Ovary (tissue), 10 donors: ENCODE measurements at places on chromosomes 5 and 9. TPM values are rescaled to one million over a fixed set of nuclear protein-coding genes. Genes with fewer than 3 reads are reported as not detected.

- H3K4me3 ChIP-seq: no peak overlapping the region
- no peaks in the 10 kb centered on the region for H3K36me3 ChIP-seq
- no peaks in the 10 kb centered on the region for H3K27me3 ChIP-seq
Observed at GRCh38 chr5:169650701-169651331, 13.7 kb downstream of the DOCK2 start.

DNA sequence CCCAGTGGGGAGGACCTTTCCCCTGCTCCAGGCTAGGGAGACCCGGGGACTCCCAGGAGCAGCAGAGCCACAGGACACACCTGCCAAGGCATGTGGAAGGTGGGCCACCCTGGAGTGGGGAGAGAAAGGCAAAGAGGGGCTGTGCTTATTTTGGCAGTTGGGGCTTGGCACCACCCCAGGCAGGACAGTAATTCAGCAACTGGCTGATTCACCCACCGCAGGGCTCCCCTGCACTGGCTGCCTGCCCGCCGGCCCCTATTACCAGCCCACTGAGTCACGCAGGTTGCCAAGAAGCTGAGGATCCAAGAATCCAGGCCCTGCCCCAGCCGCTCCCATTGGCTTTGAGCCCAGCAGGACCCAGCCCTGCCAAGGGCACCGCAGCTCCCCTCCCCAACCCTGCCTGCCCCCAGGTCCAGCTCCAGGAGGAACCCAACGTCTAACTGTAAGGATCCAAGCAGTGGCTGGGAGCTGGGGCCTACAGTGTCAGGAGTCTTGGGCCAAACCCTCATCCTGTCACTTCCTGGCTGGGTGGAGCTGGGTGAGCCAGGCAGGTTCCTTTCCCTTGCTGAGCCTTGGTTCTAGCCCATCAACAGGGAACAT is 14.2 kb upstream of the RALGDS start:
- peaks cover 30% of the 10 kb centered on the region for H3K4me1 ChIP-seq
- H3K36me3 ChIP-seq: no peaks in the 10 kb centered on the region
- H3K27me3 ChIP-seq: no peaks in the 10 kb centered on the region
- DNase-seq: peak; percentile 70
- H3K27ac ChIP-seq: no peak overlapping the region
- H3K4me3 ChIP-seq: no peak overlapping the region

- no peak overlapping the region for H3K27ac ChIP-seq
- no peaks in the 10 kb centered on the region for H3K36me3 ChIP-seq
- no peak for DNase-seq
- no peaks in the 10 kb centered on the region for H3K27me3 ChIP-seq
- peaks cover 6% of the 10 kb centered on the region for H3K4me1 ChIP-seq
- H3K4me3 ChIP-seq: no peak overlapping the region
Observed at GRCh38 chr5:143695244-143695864, 116.6 kb upstream of the HMHB1 start.

DNA sequence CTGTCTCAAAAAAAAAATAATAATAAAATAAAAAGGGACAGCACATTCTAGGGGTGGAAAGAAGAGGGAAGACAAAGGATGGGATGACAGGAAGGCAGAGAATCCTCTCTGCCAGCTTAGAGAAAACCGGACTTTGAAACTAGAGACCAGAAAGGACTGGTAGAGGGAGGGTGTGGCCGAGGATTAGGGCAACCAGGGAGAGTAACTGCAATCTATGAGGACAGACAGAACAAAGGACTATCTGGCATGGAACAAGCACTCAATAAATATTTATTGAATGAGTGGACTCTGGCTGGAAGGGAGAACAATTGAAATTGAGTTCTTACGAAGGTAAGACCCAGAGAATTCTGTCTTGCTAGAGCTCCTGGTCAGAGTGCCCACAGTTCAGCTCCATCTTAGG is 2.4 kb downstream of the GBA2 start:
- peaks cover 22% of the 10 kb centered on the region for H3K4me1 ChIP-seq
- no peaks in the 10 kb centered on the region for H3K27me3 ChIP-seq
- DNase-seq: no peak
- H3K4me3 ChIP-seq: peak overlapping the region; percentile 80

DNA sequence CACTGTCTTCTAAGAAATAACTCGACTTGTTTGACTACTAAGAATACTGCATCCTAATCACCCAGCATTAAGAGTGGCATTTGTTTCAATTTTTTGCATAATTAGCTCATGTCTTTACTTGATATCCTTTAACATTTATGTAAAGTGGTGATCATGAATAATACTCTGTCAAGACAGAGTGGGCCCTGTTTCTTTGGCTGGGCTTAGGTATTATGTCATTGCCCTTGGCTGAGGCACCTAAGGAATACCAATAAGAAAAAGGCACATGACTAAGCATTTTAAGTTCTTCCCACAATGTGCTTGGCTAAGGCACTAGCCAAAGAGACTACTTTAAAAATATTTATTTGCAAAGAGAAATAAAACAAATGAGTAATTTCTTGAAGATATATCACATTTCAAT is 308.1 kb downstream of the CTNND2 start:
- DNase-seq: no peak
- H3K4me3 ChIP-seq: no peak overlapping the region
- H3K27me3 ChIP-seq: no peaks in the 10 kb centered on the region
- no peaks in the 10 kb centered on the region for H3K36me3 ChIP-seq
- H3K4me1 ChIP-seq: no peaks in the 10 kb centered on the region

- peaks cover 4% of the 10 kb centered on the region for H3K36me3 ChIP-seq
- DNase-seq: no peak
- H3K4me1 ChIP-seq: peaks cover 22% of the 10 kb centered on the region
Observed at GRCh38 chr5:147411359-147412319, 98.2 kb downstream of the DPYSL3 start.

DNA sequence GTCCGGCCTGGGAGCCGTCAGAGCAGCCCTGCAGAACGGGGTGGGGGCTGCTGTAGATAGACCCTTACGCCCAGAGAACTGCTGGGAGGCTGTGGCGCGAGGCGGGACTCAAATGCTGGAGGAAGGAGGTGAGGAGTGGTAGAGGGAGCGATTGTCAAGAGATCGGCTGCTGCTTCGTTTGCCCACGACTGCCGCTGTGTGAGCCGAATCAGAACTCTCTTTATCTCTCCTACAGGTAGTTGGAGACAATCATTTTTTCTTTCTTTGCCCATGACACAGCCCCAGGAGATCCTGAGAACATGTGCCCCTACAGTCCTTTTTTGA is 456 bp downstream of the ZNF79 start:
- H3K27me3 ChIP-seq: no peaks in the 10 kb centered on the region
- H3K4me1 ChIP-seq: peaks cover 8% of the 10 kb centered on the region
- H3K36me3 ChIP-seq: no peaks in the 10 kb centered on the region
- peak overlapping the region; percentile 86 for H3K27ac ChIP-seq
- H3K4me3 ChIP-seq: peak overlapping the region; percentile 81

DNA sequence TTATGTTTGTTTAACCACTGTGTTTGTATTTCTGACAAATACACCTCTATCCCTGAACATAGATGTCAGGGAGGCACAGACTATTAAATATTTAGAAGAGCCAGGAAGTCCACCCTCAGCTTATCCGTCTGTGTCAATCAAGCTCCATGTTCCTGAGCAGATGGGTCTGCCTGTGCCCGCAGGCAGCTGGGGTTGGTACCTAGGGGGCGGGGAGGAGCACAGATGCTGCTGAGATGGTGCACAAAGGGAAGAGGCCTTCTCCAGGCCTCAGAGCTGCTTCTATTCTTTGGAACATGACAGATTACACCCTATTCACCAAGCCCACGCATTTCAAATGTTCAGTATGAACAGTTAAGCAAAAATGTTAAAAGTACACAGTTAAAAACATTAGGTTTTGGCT is 142.1 kb downstream of the EPB41L4A start:
- no peaks in the 10 kb centered on the region for H3K4me1 ChIP-seq
- no peak overlapping the region for H3K4me3 ChIP-seq
- no peaks in the 10 kb centered on the region for H3K27me3 ChIP-seq
- H3K27ac ChIP-seq: no peak overlapping the region

- H3K27me3 ChIP-seq: no peaks in the 10 kb centered on the region
- DNase-seq: no peak
- no peaks in the 10 kb centered on the region for H3K4me1 ChIP-seq
- H3K27ac ChIP-seq: no peak overlapping the region
- H3K36me3 ChIP-seq: no peaks in the 10 kb centered on the region
Observed at GRCh38 chr5:103498800-103499551, 63.6 kb downstream of the NUDT12 start.

- no peaks in the 10 kb centered on the region for H3K36me3 ChIP-seq
- no peak for DNase-seq
- H3K27ac ChIP-seq: no peak overlapping the region
- no peak overlapping the region for H3K4me3 ChIP-seq
Observed at GRCh38 chr9:126462617-126463016, 136.0 kb downstream of the MVB12B start.

GRCh38 chr9:115628426-115628825 is 510.5 kb upstream of the TNC start:
- H3K36me3 ChIP-seq: no peaks in the 10 kb centered on the region
- no peak overlapping the region for H3K27ac ChIP-seq

GDA gene
- not detected for polyA plus RNA-seq

ANKRD55 gene
- polyA plus RNA-seq: 0.23 TPM

SCGB3A1 gene
- 2.7 TPM for polyA plus RNA-seq
